ENCODE measurements at places on chromosomes 12 and 14. TPM values are rescaled to one million over a fixed set of nuclear protein-coding genes. Genes with fewer than 3 reads are reported as not detected.

GRCh38 chr12:4569261-4569660, 7.3 kb downstream of the DYRK4 start:
- no peak for DNase-seq

- no peak for DNase-seq
These were observed 112.7 kb downstream of the METTL25 start for GRCh38 chr12:82470906-82471512.

- no peak for DNase-seq
These were observed 87.0 kb upstream of the VRK1 start for GRCh38 chr14:96710060-96710666.

GRCh38 chr14:91300957-91301356, 56.5 kb upstream of the GPR68 start:
- DNase-seq, result no peak

- no peak for DNase-seq
These were observed 508.5 kb downstream of the FOXG1 start for GRCh38 chr14:29274890-29275596.

DNA sequence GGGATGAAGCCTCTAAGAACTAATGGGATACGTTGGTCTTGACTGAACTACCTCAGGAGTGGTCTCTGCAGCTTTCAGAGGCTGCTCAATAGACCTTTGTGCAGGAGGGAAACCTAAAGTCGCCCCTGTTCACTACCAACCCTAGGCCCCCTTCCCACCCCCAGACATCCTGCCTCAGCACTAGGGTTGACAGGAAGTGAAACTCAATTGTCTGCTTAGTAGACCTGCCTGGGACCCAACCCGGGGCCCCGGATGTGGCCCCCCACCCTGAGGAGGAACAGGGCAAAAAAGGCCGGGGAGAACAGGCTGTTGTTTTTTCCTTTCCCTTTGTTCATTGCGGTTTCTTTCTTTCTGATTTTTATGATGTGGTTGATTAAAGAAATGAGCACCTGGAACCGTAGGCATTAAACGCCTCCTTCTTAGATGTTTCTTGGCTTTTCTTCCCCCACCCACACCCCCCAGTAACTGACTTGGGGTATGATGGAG, 1.6 kb upstream of the DGKA start:
- peak; percentile 85 for DNase-seq

KRT6C gene
- total RNA-seq, result not detected

LRRC10 gene
- total RNA-seq, result not detected
